T-cell (primary cell): ENCODE measurements at places on chromosomes 6 and 20. TPM values are rescaled to one million over a fixed set of nuclear protein-coding genes. Genes with fewer than 3 reads are reported as not detected.

Gene DEFB116
- total RNA-seq = not detected

Gene MAP7
- total RNA-seq = 0.57 TPM

Gene CRISP2
- not detected for total RNA-seq

Gene HSD17B8
- total RNA-seq = 24.6 TPM
